ENCODE measurements at places on chromosomes 16 and 17. TPM values are rescaled to one million over a fixed set of nuclear protein-coding genes. Genes with fewer than 3 reads are reported as not detected.

DNA sequence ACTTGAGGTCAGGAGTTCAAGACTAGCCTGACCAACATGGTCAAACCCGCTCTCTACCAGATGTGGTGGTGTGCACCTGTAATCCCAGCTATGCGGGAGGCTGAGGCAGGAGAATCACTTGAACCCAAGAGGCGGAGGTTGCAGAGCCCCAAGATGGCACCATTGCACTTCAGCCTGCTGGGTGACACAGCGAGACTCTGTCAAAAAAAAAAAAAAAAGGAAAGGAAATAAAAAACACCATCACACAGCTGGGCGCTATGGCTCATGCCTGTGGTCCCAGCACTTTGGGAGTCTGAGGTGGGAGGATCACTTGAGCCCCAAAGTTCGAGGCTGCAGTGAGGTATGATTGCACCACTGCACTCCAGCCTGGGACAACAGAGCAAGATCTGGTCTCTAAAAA lies 13.3 kb upstream of the SBK1 start:
- H3K4me3 ChIP-seq = no peak overlapping the region
- no peaks in the 10 kb centered on the region for H3K36me3 ChIP-seq
- no peak for DNase-seq

DNA sequence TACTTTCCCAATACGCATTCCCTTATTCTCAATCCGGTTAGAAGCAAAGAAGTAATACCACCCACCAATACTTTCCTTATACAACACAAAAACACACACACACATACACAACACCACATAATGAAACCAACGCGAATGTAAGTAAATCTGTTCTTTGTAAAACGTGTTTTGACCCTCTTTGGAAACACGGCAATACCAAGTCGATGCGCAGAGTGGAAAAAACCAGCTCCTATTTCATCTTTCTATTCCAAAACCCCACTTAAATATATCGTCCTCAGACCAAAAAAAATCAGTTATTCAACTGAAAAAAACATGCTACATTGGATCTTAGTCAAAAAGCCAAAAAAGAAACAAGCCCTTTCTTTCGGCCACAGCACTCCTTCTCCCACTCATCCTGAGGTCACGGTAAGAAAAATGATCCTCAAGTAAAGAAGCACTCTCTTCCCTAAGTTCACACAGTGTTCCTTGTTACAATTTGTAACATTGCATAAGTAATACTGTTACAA lies 31.0 kb upstream of the ARL4D start:
- peak; percentile 97 for DNase-seq
- H3K27ac ChIP-seq = peak overlapping the region; percentile 91
- no peaks in the 10 kb centered on the region for H3K36me3 ChIP-seq
- H3K27me3 ChIP-seq = no peaks in the 10 kb centered on the region

GRCh38 chr17:10018461-10018891 lies 113.4 kb upstream of the RCVRN start:
- H3K4me3 ChIP-seq = no peak overlapping the region
- H3K36me3 ChIP-seq = peaks cover 8% of the 10 kb centered on the region
- peaks cover 32% of the 10 kb centered on the region for H3K4me1 ChIP-seq
- DNase-seq = peak; percentile 80
- H3K27ac ChIP-seq = peak overlapping the region; percentile 78
- no peaks in the 10 kb centered on the region for H3K27me3 ChIP-seq

GRCh38 chr16:57628008-57628781 lies at the start of gene ADGRG1:
Gene ADGRG1, plus strand, starts transcription at chr16:57628630. Its CDS starts 21,658 bp downstream, at chr16:57650288.
- peak within 1 kb of the TSS; percentile 74 for H3K27ac ChIP-seq
- peaks cover 34% of the 10 kb centered on the region for H3K27me3 ChIP-seq
- no peaks in the 10 kb centered on the region for H3K36me3 ChIP-seq
- peak; percentile 82 for DNase-seq
- peaks cover 37% of the 10 kb centered on the region for H3K4me1 ChIP-seq
- peak within 1 kb of the TSS; percentile 10 for H3K4me3 ChIP-seq

- H3K4me1 ChIP-seq = peaks cover 12% of the 10 kb centered on the region
- no peak overlapping the region for H3K4me3 ChIP-seq
- H3K36me3 ChIP-seq = peaks cover 3% of the 10 kb centered on the region
- H3K27ac ChIP-seq = no peak overlapping the region
- no peak for DNase-seq
These were observed 75.5 kb downstream of the CMIP start for GRCh38 chr16:81520151-81520470.

DNA sequence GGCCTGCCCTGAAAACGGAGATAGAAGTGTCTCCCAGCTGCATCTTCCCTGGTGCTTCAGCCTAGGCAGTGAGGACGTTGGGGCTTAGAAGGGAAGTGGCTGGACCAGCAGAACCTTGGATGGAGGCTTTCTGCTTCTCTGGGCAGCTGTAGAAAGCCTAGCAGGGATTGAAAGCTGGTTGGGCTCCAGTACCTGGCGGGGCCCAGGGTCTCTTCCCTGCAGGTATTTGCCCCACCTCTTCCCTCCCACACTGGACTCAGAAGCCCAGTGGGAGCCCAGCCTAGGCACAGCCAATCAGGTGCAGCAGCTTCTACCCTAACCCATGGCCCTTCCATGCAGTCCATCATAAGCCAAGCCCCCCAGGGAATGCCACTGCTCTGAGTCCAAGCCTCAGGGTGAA lies 190.3 kb upstream of the IRX6 start:
- H3K4me1 ChIP-seq = peaks cover 7% of the 10 kb centered on the region
- no peak overlapping the region for H3K4me3 ChIP-seq
- H3K36me3 ChIP-seq = no peaks in the 10 kb centered on the region
- no peak overlapping the region for H3K27ac ChIP-seq
- DNase-seq = no peak

DNA sequence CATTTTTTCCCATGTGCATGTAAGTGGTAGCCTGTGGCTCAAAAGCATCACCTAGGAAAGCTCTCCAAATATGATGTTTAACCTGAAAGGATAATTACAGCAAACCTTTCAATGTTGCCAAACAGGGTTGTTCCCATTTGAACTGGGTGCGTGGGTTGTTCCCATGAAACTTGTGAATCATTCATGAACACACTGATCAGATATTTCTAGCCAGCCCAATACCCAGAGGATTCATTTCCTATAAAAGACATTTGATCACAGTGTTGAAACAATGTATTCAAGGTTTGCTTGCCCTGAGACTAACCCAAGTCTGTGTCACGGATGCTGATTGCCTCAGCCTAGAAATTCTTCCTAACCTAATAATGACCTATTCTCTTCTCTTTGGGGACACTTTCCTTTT lies 12.9 kb downstream of the KRT39 start:
- H3K4me3 ChIP-seq = no peak overlapping the region
- H3K36me3 ChIP-seq = no peaks in the 10 kb centered on the region
- no peak for DNase-seq
- H3K4me1 ChIP-seq = peaks cover 3% of the 10 kb centered on the region
- peaks cover 3% of the 10 kb centered on the region for H3K27me3 ChIP-seq

DNA sequence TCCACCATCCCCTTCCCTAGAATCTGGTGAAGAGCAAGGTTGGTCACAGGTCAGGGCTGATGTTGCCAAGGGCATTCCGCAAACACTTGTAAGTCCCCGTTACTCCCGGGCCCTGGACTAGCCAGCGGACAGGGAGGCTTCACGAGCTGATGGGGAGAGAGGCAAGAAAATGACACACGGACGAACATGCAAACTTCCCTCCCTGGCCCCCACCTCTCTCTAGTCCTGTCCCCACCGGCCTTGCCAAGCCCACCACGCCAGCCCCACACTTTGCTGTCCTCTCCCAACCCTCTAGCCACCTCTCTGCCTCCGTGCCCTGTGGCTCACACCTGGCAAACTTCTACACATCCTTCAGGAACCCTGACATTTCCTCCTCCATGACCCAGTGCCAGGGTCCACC lies 54.8 kb downstream of the RPH3AL start:
- H3K27ac ChIP-seq = no peak overlapping the region
- peaks cover 4% of the 10 kb centered on the region for H3K27me3 ChIP-seq
- no peak overlapping the region for H3K4me3 ChIP-seq
- DNase-seq = no peak
- peaks cover 58% of the 10 kb centered on the region for H3K4me1 ChIP-seq
- no peaks in the 10 kb centered on the region for H3K36me3 ChIP-seq

- H3K27ac ChIP-seq = no peak overlapping the region
- no peak overlapping the region for H3K4me3 ChIP-seq
- no peaks in the 10 kb centered on the region for H3K36me3 ChIP-seq
- peaks cover 9% of the 10 kb centered on the region for H3K27me3 ChIP-seq
- H3K4me1 ChIP-seq = no peaks in the 10 kb centered on the region
These were observed 240.5 kb downstream of the GSG1L start for GRCh38 chr16:27822996-27823395.

GRCh38 chr16:55811811-55812210 lies 21.1 kb downstream of the CES1 start:
- H3K4me3 ChIP-seq = no peak overlapping the region
- H3K4me1 ChIP-seq = no peaks in the 10 kb centered on the region
- peaks cover 3% of the 10 kb centered on the region for H3K27me3 ChIP-seq

GRCh38 chr16:29230671-29231096 lies 175.8 kb downstream of the NPIPB11 start:
- H3K4me3 ChIP-seq = no peak overlapping the region
- no peak for DNase-seq
- peak overlapping the region; percentile 51 for H3K27ac ChIP-seq
- H3K4me1 ChIP-seq = peaks cover 41% of the 10 kb centered on the region
- no peaks in the 10 kb centered on the region for H3K27me3 ChIP-seq

Gene CX3CL1
- polyA plus RNA-seq = 2.9 TPM

Gene KRTAP4-9
- polyA plus RNA-seq = 0.31 TPM

Gene TOX3
- polyA plus RNA-seq = 1.3 TPM

Gene SOST
- polyA plus RNA-seq = not detected

Gene UBALD1
- polyA plus RNA-seq = 23.4 TPM
